ENCODE measurements at places on chromosomes 16 and 17.

DNA sequence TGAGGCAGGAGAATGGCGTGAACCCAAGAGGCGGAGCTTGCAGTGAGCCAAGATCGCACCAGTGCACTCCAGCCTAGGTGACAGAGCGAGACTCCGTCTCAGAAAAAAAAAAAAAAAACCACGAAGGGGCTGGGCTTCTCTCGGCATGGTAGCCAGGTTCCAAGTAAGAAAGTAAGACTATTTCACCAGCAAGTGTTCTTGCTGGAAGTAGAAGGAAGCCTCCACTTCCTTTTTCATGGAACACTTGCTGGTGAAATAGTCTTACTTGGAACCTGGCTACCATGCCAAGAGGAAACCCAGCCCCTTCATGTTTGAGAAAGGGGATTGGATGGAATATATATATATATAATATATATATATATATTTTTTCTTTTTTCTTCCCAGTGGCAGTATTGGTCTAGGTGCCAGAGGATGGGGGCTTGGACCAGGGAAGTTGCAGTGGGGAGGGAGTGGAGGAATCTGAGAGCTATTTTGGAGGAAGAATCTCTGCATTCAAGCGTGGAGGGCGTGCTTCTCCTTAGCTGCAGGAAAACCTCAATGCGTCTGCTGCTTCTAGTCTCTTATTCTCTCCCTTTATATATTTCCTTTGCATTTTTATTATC lies 7.2 kb upstream of the N4BP1 start:
- DNase-seq: no peak

- no peak for DNase-seq
Measured at GRCh38 chr16:2821487-2822157, 4.6 kb downstream of the PRSS21 start.

DNA sequence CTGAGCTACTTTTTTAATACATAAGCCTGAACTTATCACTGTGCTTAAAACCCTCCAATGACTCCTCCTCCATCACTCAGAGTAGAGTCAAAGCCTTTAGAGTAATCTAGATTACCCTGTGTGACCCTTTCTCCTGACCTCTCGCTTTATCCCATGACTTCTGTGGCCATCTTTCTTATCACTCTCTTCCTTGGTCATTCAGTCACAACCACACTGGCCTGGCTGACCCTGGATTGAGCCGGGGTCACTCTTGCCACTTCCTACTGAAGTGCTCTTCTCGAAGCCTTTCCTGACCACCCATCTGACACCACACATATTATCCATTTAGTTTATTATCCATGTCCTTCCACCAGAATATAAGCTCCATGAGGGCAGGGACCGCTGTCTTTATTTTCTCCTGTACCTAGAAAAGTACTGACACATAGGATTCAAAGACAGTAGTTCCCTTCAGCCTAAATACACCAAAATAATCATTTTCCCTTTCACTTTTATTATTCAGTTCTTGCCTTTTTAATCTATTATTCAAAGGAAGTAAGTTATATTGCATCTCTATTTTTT lies 28.0 kb upstream of the ABCA9 start:
- no peak for DNase-seq

- DNase-seq: no peak
Measured at GRCh38 chr16:6704306-6704930, 628.2 kb upstream of the RBFOX1 start.

Data from fibroblast of mammary gland (primary cell).